Brain pericyte (primary cell): ENCODE measurements at places on chromosomes 12 and 14.
A peak's percentile ranks its signal among the peaks of the same experiment; 100 is the strongest.

- DNase-seq = no peak
Observed at GRCh38 chr12:58583940-58584339, 336.4 kb downstream of the LRIG3 start.

GRCh38 chr14:92510972-92511371 lies 2.6 kb upstream of the RIN3 start:
- DNase-seq = no peak

- no peak for DNase-seq
Observed at GRCh38 chr12:121814429-121815119, 10.8 kb downstream of the SETD1B start.

GRCh38 chr12:3158851-3159465 lies 81.8 kb downstream of the TSPAN9 start:
- peak; percentile 49 for DNase-seq

GRCh38 chr14:21350539-21350938 lies 33.3 kb downstream of the SUPT16H start:
- DNase-seq = no peak

DNA sequence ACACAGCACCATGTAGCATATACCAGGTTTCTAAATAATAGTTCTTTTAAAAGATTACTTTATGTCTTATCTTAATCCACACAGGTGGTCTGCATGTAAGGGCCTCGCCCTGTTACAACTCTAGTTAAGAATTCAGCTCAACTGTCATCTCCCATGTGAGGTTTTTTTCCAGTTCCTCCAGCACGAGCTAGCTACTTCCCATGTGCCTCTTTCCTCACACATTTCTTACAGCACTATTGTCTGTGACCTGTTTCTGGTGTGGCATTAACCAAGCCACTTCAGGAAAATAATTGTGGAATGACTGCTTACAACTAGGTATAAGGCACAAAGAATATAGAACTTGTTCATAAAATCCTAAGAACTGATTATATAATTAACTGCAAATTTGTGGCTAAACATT lies 65.5 kb downstream of the SH2B3 start:
- DNase-seq = no peak

DNA sequence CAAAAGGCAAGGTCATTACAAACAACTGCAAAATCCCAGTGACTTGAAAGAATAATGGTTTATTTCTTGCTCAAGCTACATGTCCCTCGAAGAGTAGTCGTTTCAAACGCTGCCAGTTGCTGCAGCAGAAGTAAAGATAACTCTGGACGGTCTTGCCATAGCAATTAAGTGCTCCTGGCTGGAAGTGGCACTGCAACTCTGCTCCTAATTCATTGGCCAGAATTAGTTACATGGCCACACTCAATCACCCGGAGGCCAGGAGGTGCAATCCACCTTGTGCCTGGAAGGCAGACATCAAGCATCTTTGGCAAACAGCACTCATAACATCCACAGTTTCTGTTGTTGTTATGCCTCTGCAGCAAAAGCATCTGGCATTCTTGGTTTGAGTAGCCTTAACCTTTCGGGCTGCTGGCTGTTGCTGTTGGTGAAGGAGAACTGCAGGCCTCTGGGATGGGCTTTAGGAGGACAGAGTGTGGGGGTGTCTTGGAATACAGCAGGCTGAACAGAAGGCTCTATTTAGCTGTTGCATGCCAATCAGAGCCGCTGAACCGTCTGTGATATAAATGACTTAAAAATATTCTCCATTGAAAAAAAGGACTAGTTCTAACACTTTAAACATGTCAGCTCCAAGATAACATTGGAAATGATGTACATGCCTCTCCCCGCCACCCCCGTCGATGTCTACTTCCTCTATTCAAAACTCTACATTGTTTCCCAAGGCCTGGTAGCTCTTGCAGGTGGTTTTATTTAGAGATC lies 123.5 kb upstream of the DYRK2 start:
- DNase-seq = no peak

- no peak for DNase-seq
Observed at GRCh38 chr14:59360233-59360632, 104.9 kb downstream of the GPR135 start.

- no peak for DNase-seq
Observed at GRCh38 chr12:128798571-128799341, 25.0 kb downstream of the SLC15A4 start.

GRCh38 chr12:186006-186625 lies 27.8 kb downstream of the SLC6A12 start:
- no peak for DNase-seq

DNA sequence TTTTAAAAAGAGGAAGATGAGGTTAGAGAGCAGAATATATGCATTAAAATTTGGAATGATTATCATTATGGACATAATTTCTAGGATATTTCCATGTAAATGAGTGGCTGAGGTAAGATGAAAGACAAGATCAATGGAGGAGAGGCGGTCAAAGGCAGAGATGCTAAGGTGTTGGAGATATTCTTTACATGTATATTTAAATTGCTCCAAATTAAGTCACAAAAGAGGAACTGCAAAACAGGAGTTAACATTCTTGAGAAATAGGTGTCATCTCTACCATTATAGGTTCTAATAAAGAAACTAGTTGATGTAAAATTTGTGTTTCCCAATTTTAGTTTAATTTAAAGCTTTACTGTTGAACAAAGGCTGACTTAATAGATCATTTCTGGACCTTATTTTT lies 268.5 kb upstream of the PPFIA2 start:
- DNase-seq = no peak

DNA sequence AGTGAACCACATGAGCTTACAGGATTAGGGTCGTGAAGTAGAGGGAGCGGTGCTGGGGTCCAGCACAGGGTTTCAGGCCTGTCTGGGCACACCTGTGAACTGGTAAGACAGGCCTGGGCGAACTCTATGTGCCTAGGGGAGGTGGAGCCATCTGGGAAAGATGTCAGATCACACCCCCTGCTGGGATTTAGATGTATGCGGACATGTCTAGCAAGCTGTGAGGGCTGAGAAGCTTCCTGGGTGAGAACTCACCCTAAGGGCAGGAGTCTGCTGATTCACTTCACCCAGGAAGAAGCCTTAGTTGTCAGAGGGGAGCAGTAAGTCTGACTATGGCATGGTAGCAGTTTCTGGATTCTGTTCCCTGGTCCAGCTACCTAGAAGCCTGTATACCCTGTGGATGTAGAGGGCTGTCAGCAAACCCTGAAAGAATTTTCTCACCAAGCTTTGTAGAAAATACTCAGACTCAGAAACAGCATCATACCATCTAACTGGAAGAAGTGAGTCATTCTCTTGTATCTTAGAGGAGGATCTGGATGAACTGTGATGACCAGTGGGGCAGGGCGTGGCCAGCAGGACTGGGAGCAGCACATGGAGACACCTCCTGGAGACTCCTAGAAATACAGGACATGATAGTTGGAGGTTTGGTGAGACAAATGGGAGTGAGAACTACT lies 11.2 kb upstream of the PYGL start:
- DNase-seq = no peak

- DNase-seq = no peak
Observed at GRCh38 chr12:95487024-95487423, 13.1 kb downstream of the METAP2 start.

DNA sequence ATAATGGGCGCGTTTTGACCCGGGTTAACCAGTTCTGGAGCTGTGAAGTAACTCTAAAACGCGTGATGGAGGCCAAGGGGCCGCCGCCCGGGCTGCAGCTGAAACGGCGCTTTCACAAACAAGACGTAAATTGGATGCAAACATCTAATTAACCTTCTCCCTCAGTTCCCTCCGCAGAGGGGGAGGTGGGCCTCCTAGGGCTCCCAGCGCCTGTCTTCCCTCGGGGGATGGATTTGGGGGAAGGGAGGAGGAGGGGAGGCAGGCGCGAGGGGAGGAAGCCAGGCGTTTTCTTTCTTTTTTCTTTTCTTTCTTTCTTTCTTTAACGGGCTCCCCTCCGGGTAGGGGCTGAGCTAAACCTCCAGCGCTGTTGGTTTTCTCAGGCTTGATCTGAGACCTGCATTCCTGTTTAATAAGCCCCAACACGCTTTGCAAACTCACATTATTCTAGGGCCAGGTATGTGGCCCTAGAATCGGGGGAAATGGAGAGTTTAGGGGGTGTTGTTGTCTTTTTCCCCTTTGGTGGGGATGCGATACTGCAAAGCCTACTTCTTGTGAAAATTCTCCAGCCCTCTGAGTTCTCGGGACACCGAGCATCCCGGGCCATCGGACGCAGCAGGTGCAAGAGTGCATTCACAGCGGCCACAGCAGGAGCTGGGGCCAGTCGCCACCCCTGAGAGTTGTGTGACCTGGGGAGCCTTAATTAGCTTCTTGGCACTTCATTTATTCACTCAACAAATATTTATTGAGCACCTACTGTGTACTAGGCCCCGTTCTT lies 43.6 kb upstream of the LHX5 start:
- no peak for DNase-seq

DNA sequence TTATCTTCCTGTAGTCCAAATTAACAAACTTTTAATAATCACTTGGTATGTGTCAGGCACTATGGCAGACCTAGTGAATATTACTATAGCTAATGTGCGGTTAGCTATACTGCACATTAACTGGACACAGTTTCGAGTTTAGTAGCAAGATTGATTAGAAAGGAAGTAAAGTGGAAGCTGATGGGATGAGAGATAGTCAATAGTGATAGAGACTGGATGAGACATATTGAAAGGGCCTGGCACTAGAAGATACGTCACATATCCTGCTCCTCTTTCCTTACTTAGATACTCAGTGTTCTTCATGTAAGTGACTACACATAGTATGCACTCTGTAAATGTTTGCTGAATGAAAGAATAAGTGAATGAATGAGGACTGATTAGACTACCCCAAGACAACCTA lies 5.5 kb downstream of the TBK1 start:
- DNase-seq = no peak

DNA sequence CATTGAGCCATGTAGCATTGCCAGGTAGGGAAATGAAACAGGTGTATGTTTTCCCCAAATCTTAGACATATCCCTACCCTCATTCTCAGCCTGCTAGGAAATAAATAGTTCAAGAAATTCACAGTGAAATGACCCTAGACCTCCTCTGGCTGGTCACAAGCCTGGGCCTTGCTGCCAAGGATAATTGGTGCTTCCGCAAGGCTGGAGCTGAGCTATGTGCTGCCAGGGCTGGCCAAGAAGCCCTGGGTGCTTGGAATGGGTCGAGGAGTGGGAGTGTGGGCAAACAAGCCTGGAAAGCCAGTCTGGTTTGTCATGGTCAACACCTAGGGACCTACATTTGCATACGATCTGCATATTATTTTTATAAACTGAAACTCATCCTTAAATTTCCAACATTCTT lies 31.3 kb upstream of the SLC10A1 start:
- no peak for DNase-seq

- no peak for DNase-seq
Observed at GRCh38 chr14:36646664-36647416, 14.8 kb upstream of the PAX9 start.

GRCh38 chr12:86254399-86255107 lies 1.6 kb downstream of the MGAT4C start:
- DNase-seq = no peak

DNA sequence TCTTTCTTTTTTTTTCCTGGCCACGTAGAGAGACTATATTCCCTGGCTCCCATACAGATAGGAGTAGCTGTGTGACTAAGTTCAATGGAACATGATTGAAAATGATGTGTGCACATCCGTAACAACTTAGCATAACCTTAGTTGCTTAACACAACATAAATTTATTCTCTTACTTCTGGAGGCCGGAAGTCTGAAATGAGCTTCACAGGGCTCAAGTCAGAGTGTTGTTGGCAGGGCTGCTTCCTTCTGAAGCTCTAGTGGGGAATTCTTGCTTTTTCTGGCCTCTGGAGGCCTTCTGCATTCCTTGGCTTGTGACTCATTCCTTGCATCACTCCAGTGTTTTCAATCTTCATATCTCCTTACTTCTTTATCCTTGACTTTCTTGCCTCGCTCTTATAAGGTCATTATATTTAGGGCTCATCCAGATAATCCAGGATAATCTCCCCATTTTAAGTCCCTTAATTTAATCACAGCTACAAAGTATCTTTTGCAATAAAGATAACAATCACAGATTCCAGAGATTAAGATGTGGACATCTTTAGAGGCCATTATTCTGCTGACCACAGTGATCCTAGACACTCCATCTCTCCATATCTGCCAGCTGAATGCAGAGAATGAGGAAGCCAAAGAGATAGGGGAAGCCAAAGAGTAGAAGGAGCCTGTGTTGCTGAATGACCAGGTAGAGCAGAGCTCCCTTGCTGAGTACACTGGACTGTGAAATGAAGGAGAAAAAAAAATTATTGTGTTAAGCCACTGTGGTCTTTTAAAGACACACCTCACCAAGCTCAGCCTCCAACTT lies 21.0 kb upstream of the SNX6 start:
- peak; percentile 79 for DNase-seq

DNA sequence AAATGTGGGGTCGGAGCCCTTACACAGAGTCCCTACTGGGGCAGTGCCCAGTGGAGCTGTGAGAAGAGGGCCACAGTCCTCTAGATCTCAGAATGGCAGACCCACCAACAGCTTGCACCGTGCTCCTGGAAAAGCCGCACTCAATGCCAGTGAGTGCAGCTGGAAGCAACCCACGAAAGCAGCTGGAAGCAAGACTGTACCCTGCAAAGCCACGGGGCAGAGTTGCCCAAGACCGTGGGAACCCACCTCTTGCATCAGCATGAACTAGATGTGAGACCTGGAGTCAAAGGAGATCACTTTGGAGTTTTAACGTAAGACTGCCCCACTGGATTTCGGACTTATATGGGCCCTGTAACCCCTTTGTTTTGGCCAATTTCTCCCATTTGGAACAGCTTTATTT lies 12.3 kb downstream of the GTF2A1 start:
- no peak for DNase-seq

- no peak for DNase-seq
Observed at GRCh38 chr12:6336889-6337853, 4.7 kb downstream of the TNFRSF1A start.

DNA sequence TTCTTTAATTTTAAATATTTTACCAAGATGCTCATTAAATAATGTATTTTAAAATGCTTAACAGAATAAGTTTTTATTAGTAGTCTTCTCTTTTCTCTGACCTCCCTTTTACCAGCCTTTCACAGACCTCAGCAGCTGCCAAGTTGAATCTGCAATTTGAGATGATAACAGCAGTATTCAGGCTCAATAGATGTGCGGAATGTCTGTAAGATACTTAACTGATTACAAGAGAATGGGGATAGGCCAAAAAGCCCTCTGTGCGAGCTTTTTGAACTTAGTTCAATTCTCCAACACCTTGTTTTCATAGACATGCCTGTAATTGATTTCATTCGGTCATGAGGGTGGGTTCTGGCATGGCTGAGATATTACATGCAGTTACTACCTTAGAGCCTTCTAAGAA lies 277.2 kb downstream of the TMTC2 start:
- no peak for DNase-seq

- DNase-seq = no peak
Observed at GRCh38 chr12:49491823-49492222, 47.0 kb upstream of the KCNH3 start.

GRCh38 chr12:125533434-125534029 lies 468.3 kb downstream of the AACS start:
- DNase-seq = no peak

DNA sequence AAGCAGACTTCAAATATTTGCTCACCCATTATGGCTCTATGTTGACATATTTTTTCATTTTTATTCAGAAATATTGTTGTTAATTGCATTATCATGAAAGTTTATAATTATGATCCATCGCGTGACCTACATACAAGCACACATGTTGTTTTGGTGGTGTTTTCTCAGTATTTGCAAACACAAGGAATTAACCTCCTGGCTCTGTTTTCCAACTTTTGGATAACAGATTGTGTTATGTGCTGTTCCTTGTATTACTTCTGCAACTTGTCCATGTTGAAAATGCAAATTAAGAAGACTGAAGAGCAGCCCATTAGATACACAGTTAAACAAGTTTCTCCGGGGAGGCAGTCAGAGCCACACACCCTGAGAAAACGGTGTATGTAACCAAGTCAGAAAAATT lies 201.2 kb downstream of the SEC23A start:
- DNase-seq = no peak
